ENCODE measurements at places on chromosomes 7 and 10. TPM values are rescaled to one million over a fixed set of nuclear protein-coding genes. Genes with fewer than 3 reads are reported as not detected.

The LRRC72 gene
- total RNA-seq: not detected

The ACTL6B gene
- total RNA-seq: not detected

The ELFN1 gene
- total RNA-seq: 0.51 TPM

The HSPA14 gene
- total RNA-seq: 7.4 TPM

The GARIN1A gene
- 1.5 TPM for total RNA-seq

The MRPS17 gene
- total RNA-seq: 20.8 TPM

The DAGLB gene
- 22.6 TPM for total RNA-seq

The ARHGEF35 gene
- total RNA-seq: 0.51 TPM

The PRLHR gene
- not detected for total RNA-seq

The MALRD1 gene
- 1.7 TPM for total RNA-seq

The GALNT17 gene
- total RNA-seq: under 0.01 TPM

The UNCX gene
- not detected for total RNA-seq

The LRRTM3 gene
- total RNA-seq: not detected

The HMX2 gene
- not detected for total RNA-seq
